ENCODE measurements at places on chromosomes 1 and 21.
A peak's percentile ranks its signal among the peaks of the same experiment; 100 is the strongest.

DNA sequence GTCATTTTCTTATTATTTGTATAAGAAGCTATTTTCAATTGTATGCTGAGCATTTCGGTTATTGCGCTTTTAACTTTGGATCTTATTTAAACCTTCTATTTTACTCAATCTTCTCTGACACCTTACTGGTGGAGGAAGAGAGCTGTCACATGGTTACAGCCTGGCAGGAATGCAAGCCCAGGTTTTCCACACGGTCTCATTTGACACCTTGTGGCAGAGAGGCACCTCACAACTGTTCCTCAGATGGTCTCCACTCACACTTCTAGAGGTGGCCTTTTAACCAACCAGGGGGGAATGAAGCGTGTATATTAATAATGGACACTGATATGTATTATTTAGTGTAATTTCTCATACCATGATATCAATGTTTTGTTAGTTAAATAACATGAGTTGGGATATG is 9.6 kb downstream of the OR2T33 start:
- DNase-seq: no peak

- no peak for DNase-seq
Observed at GRCh38 chr1:222938986-222939385, 124.1 kb downstream of the DISP1 start.

DNA sequence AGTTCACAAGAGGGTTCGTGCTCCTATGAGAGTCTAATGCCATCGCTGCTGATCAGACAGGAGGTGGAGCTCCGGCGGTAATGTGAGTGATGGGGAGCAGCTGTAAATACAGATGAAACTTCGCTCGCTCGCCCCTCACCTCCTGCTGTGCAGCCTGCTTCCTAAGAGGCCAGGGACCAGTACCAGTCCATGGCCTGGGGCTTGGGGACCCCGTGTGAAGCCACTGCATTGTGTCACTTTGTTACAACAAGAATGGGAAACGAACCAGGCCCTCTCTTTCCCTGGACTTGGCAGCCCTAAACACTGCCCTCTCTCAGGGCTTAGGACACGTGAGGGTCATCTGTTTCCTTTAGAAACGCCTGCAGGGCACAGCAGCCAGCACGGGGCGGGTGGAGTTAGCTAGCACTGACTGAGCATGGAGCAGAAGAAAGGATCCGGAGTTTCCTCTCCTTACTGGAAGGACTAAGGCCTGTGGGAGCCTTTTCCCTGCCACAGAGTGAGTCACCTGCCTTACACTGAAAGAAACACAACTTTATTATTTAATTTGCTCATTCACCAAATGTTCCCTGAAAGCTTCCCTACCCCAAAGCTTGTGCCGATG is 185.2 kb upstream of the TMEM51 start:
- no peak for DNase-seq

DNA sequence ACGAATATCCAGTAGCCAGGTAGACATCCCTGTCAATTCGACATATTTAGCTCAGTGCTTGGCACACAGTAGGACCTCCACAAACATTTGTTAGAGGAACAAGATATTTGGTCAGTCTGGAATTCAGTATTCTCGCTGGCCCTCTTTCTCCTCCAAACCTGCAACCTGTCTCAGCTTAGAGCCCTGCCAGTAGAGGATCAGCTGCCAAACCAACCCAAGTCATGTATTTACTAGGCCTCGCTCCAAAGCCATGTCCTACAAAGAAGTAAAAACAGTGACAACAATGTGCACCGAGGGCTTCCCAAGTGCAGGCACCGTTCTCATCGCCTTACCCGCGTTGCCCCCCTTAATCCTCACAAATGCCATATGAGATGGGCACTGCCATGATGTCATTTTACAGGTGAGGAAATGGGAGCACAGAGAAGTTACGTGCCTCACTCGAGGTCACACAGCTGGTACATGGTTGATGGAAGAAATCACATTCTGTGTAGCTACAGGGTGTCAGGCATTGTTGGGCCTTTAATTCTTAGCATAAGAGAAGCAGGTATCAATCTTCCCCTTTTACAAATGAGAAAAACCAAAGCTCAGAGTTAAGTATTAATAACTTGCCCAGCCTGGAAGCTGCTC is 26.0 kb upstream of the CDCA8 start:
- DNase-seq: no peak

DNA sequence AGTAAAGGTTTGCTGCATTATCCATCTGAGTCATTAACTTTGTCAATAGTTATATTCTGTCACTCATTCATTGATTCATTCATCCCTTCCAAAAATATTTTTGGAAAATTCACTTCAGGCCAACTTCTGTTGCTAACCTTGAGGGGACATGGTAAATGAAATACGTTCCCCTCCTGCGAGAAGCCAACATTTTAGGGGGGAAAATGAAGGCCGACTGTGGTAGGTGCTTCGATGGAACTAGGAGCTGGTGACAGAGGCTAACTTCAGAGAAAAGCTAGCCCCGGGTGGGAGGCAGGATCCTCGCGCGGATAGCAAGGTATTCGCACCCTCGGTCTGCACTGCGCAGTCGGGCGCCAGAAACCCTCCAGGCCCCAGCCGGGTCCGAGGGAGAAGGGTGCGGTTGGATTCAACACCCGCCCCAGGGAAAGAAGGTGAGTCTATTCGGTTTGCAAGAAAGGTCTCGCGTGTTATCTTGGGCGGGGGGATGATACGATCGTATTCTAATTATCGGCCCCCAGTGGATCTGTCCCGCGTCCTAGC is 646 bp upstream of the RRP15 start:
- DNase-seq: no peak

DNA sequence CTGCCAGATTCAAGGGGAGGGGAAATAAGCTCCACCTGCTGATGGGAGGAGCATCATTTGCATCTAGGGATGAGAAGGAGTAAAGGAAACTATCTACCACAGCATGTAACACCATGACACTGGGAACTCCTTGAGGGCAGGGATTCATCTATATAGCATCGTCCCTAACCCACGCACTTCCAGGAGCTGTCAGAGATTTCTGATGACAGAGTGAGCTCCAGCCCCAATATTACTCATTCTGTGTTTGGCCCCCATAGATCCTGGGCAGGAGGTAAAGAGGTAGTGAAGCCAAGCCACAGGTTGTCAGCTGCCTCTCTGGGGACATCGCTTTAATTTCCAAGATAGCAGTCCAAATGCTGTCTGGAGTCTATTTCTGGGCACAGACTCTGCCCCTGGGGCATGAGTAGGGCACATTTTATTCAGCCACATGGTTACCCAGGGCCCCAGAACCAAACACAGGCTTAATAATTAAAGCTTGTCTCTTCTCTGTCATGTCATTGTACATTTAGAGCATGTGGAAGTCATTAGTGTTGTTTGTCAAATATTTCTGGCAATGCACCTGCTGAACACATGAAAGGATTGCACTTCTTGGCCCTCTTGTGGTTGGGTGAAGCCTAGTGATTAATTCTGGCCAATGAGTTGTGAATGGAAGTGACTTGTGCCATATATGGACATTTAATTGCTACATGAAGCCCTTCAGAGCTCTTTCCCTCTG is 105.9 kb upstream of the POU3F1 start:
- no peak for DNase-seq

DNA sequence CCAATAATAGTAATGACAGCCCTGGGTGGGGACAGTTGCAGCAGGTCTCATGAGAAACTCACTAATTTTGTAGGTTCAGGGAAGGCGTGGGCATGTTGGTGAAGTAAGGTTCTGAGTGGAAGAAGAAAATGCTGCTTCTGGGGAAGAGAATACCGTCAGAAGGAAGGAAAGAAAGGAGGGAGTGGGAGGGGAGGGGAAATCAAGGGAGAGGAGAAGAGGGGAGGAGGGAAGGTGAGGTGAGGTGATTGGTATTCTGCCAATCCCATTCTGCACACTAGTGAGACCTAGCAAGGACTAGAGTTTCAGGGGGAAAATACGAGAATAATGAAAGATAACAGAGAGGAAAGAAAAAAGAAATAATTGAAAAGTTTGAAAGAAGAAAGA is 32.4 kb upstream of the MGST3 start:
- DNase-seq: no peak

DNA sequence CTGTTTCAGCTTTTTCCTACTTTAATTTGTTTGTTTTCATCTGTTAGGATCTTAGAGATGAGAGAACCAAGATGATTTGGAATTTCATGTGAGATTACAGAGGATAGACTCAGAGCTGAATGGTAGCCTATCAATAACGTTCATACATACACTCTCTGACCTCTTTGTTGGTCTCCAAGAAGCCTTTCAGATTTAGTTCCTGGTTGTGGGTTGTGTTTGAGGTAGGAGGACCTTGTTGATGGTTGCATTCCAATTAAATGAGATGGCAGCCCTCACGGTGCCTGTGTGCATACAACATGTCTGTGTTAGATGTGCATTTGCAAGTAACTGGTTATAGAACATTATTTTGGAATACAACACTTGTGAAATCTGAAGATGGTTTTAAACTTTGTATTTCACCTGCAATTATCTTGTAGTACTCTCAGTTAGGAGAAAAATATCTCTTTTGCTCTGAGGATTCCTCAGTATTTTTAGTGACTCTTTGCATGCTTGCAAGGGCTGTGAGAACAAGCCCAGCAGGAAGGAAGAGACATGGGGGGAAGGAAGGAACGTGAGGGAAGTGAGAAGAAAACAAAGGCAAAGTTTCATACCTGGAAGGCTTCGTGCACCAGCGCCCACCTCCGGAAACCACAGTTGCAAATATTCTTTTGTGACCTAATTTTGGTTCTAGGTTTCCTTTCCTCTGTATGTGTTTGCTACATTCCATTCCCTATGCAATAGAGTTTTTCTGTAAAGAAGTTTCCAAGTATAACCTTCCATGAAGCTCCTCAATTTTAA is 291.8 kb downstream of the DISC1 start:
- DNase-seq: peak; percentile 8

GRCh38 chr1:112717263-112717873 is 2.2 kb upstream of the PPM1J start:
- no peak for DNase-seq

GRCh38 chr21:41847066-41847804 is 31.9 kb downstream of the PRDM15 start:
- DNase-seq: no peak

GRCh38 chr1:22710701-22711049 is at the start of gene EPHB2:
EPHB2 (plus strand) TSS chr1:22710839; CDS start chr1:22710983, 144 bp downstream.
- DNase-seq: no peak

GRCh38 chr1:2274231-2274928 is 46.3 kb downstream of the SKI start:
- DNase-seq: no peak

- DNase-seq: no peak
Observed at GRCh38 chr1:68178821-68179490, 53.4 kb downstream of the WLS start.

DNA sequence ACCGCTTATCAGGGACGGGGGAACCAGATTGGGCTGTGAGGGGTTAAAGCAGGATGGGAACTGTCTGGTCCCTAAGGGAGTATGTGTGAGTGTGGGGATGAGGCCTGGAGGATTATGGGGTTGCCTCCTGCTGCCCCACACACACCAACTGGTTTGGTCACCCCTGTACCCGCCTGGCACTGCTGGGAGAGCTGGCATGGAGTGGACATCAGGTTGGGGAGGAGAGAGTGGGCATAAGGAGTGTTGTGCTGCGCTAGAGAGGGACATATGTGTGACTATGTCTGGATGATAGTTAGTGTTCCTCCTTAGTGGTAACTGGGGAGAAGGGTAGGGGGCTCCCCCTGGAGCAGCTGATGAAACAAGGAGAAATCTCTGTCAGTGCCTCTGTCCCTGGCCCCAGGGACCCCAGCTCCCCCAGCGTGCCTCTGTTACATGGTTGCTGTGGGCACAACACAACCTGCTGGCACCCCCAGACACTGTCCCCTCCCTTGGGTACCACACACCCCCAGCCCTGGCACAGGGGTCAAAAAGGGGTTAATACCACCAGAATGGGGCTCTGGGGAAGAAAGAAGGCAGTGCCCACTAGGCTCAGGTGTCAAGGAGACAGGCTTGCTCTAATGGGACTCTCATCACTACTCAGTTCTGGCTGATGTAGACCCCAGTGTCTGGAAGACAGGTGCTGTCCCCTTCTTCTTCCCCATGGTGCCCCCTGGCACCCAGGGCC is 1.9 kb downstream of the ZBTB7B start:
- no peak for DNase-seq

DNA sequence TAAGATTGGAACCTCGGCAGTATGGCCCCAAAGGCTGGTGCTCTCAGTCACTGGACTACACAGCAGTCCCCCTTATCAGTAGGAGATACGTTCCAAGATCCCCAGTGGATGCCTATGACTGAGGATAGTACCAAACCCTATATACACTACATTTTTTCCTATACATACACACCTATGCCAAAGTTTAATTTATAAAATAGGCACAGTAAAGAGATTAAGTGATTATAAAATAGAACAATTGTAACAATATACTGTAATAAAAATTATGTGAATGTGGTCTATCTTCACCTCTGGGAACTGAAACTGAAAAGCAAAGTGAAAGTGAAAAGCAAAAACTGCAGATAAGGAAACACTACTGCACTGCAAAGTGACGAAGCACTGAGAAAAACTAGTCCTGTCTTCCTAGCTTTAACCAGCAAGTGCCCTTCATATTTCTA is 96.8 kb downstream of the INTS7 start:
- no peak for DNase-seq

DNA sequence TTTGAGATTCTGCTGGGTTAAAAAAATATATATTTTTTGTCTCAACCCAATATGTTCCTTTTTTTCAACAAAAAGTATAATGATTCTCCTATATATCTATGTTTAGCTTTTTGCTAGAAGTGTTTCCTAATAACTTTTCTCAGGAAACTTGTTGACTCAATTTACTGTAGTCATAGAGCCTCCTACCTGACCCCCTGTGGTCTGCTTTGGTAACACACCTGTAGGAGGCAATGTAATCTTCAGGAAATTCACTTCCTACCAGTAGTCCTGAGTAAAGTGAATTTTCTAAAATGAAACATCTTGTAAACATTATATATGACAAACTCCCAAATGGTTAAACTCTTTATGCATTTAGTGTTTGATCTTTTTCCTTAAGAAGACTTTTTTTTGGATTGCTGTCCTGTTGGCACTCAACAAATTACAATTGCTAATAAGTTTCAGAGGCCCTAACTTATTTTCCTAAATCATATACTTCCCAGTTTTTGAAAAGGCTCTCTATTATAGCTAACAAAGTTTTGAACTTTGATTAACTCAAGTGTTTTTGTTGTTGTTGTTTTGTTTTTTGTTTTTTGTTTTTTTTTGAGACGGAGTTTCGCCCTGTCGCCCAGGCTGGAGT is 118.3 kb downstream of the OLFML2B start:
- DNase-seq: no peak

- DNase-seq: no peak
Observed at GRCh38 chr1:177137814-177138213, 26.7 kb downstream of the ASTN1 start.

All from stimulated activated CD4-positive, alpha-beta T cell treated with anti-CD3 and anti-CD28 coated beads, Interleukin-15, amount 100 ng/mL, for 1 hour (primary cell).